ENCODE measurements at places on chromosomes 2 and 18.

DNA sequence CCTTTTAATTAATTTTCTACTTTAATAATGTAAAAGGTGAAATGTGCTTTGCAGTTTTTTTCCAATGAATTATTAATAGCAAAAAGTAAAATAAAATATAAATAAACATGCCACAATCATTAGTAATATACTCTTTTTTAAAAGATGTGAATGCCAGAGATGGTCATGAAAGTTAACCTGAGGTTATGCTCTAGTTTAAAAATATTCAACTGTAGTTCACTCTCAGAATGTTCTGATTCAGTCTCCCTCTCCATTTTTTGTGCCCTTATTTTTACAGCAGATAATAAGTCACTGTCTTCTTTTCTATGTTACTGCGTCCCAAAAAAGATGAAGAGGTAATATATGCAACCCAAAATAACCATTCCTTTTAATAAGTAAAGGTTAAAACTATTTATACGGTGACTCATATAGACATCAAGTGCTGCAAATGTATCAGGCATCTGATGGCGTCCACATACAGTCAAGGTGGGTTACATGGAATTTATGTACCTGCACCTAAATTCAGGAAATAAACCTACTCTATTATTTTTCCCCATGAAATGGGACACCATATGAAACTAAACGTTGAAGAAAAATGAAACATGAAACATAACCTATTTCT, 153.6 kb upstream of the ZNF804A start:
- no peak for DNase-seq

- DNase-seq: no peak
These were observed 66.5 kb downstream of the THNSL2 start for GRCh38 chr2:88236666-88237065.

DNA sequence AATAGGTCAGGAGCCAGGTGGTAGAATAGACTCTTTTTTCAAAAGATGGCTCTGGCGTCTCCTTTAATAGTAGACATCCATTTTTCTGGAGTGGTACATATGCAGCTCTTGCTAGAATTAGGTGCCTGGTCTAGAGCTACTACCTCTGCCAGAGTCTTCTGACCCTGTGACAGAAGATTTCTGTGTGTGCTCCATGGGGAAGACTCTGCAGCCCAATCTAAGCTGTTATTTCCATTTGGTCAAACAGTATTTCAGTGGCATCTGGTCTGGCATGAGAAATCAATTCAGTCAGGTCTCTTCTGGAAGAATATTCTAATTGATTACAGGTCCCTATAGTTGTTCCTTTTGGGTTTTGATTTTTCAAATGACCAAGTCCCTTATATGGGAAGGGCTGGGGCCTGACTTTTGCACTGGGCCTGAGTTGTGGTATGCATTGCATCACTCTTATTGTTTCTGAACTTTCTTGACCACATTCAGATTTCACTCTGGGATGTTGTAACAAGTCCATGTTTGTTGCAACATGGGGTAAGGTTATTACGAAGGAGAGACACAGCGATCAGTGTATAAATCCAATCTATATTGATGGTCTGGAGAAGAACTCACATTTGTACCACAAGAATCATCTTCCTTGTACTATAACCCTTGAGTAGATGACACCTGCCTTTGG, 12.1 kb downstream of the MXD1 start:
- DNase-seq: no peak

DNA sequence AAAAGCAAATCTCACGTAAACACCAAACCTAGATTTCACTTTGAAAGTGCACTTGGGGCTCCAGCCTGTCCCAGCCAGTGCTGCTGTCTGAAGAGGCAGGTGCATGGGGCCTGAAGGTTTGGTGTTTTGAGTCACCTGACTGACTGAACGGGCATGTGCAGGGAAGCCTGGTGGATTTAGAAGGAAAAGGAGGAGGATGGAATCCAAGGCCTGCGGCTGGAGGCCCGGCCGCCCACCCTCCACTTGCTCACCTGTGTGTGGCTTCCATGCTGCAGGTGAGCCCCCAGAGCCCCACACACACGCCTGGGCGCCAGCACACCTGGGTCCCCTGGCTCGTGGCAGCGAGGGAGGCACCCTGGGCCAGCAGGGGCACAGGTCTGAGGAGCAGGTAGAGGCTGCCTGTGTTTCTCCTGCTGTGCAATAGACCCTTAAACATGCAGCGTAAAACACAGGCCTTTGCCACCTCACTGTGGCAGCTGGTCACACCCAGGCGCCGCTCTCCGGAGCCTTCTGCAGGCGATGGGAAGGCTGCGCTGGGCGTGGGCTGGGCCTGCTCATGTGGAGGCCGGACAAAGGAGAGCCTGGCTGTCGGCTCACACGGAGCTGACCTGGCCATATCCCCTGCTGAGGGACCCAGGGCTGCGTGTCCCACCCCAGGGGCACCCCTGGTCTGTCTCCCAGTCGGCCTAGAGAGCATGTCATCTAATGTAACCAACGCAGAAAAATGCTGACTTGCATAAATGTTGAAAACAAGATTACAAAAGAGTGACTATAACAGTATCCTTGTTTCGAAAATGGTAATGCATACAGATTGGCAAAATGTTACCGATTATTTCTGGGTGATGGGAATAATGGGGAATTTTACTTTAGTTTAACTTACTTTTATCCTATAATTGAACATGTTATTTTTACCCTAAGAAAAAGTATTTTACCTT, 71.3 kb downstream of the TMEM18 start:
- no peak for DNase-seq

GRCh38 chr2:173286153-173286809, 68.4 kb upstream of the CDCA7 start:
- no peak for DNase-seq

- no peak for DNase-seq
These were observed 45.9 kb downstream of the FAM228A start for GRCh38 chr2:24220554-24221291.

DNA sequence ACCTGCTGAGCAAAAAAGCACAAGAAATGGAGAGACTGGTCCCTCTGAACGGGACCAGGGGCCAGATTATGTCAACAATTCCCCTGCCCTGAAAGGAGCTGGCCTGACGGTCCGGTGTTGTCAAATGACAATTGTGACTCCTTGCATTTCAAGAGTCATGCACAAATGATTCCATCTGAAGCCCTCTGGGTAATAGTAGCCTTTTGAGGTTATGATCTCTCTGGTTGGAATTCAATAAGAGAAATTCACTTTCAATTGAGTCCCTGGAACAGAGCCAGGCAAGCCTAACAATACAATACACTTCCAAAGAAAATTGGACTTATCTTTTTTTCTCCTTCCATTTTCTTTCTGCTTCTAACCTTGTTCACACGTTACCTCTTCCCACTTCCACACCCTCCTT, 116.9 kb downstream of the C1D start:
- no peak for DNase-seq

- DNase-seq: peak; percentile 58
These were observed 146.7 kb downstream of the PARD3B start for GRCh38 chr2:204691911-204692510.

- no peak for DNase-seq
These were observed 539.4 kb downstream of the ZNF804A start for GRCh38 chr2:185137700-185138099.

DNA sequence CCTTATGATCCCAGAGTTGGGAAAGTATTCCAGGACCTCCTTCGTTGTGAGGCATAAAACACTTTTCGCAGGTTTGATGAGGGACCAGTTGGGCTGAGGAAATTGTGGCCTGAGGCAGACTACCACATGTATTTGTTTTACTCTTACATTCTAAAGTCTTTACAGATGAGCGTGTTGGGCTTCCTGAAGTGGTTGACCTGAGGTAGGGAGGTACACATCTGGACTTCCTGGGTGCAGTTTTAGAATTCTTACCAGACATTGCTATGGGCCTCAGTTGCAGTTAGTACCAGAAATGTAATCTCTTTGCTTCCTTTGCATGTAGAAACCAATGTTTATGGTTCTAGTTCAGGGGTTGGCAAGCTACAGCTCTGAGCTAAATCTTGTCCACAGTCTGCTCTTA, 48.7 kb downstream of the COA5 start:
- no peak for DNase-seq

DNA sequence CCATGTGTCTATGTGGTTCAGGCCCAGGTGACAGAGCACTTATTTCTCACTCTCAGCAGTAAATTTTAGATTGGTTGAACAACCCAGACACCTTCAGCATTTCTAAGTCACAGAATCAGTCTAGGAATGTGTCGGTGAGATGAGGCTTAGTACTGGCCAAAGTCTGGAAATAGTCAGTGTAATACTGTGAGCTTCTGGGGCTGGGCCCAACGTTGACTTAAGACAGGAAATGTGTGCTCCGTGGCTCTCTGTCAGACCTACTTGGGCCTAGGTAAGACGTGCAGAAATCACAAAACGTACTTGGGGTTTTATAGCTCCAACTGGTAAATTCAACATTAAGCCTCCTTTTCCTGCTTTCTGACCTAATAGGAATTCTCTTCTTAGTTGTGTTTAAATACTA, 160.3 kb upstream of the COL3A1 start:
- DNase-seq: no peak

DNA sequence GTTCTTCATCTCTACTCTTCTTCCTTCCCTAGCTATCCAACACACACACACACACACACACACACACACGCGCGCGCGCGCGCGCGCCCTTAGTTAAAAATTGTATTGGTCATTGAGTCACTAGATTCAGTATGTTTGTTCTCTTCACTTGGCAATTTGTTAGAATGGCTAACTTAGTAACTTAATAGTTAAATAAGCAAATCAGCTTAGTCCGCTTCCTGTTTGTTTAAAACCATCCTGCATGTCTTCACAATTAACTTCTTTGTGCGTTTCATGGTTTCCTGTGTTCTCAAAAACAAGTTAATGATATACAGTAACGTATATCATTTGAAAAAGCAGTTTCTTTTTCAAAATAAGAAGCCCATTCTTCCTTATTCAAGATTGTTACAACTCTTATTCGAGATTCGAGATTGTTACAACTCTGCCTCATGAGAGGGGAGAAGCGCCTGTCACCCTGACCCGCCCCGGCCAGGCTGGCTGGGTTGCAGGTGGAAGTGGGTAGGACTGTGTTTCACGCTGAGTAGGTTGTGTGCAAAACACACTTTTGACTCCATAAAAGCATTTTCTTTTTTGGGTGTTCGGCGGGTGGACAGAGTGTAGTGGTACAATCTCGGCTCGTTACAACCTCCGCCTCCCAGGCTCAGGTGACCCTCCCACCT, 9.5 kb upstream of the CNNM3 start:
- peak; percentile 89 for DNase-seq

- peak; percentile 50 for DNase-seq
These were observed 531.0 kb upstream of the SETBP1 start for GRCh38 chr18:44149706-44150105.

DNA sequence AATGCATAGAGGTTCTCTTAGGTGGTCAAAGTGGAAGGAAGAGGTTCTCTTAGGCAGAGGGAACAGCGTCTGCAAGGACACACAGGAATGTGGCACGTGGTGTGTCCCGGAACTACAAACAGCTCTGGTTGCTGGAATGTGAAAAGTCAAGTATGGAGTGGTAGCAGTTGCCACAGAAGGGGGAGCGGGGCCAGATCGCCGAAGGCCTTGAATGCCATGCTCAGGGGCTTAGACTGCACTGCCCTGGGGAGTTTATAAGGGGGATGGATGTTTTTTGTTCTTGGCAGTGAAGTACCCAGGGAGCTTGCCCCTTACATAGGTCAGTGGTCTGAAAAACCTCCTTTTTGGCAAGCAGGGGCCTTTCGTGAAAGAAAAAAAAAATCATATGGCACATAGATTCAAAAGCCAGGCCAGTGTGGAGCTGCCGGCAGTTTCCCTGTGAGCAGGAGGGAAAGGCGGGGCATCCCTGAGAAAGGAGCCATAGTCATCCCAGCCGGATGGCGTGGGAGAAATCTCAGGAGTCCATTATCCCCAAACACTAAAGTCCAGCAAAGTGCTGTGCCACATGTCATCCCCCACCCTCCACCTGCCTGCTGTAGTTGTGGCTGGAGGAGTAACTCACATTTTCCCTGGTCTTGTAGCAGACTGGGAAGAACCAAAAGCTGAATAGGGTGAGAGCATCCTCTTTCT, 45.4 kb downstream of the GORASP2 start:
- DNase-seq: no peak

- no peak for DNase-seq
These were observed 18.8 kb downstream of the TUBB6 start for GRCh38 chr18:12326711-12327460.

DNA sequence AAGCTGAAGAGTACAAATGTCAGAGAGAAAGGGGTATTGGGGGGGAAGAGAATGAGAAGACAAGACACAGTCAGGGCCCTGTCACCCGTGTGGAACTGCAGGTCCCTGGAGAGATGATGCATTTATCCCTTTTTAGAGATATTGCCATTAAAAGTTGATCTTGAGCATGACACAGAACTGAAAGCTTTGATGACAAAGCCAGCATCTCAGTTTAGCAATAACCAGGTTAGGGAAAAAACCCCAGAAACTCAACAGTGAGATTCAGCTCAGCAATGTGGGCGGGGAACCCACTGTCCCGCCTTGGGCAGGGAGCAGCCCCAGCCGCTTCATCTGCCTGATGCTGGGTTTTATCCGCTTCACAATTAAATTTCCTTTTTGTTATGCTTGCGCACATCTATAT, 181.1 kb downstream of the NEDD4L start:
- DNase-seq: no peak

DNA sequence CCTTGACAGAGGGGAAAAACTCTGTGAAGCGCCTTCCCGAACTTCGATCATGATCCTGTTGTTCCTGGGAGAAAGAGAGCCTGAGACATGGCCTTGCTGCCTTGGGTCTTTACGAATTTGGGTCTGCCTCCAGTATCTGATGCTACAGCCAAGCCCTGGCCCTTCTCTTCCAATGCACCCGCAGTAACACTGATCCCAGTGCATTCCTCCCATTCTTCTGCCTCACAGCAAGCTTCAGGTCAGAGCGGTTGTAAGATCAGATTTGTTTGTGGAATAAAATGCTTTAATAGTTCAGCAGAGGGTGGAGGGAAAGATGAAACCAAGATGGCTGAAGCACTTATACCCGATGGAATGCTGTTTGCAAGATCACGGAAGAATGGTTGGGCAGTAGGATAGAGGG, 196.7 kb upstream of the SIX2 start:
- DNase-seq: no peak

- DNase-seq: no peak
These were observed 40.9 kb upstream of the CHST9 start for GRCh38 chr18:27225947-27226481.

GRCh38 chr2:85425588-85425987, 7.1 kb downstream of the SH2D6 start:
- DNase-seq: no peak

- no peak for DNase-seq
These were observed 332.4 kb downstream of the GBX2 start for GRCh38 chr2:235835810-235836209.

Measured in Caki2 (cell line).